Testis (tissue), 5 donors: ENCODE measurements at places on chromosomes 3 and 15. TPM values are rescaled to one million over a fixed set of nuclear protein-coding genes. Genes with fewer than 3 reads are reported as not detected.

The SLC9A9 gene
- polyA plus RNA-seq: 4.3 TPM

- no peak for DNase-seq
- no peaks in the 10 kb centered on the region for H3K4me1 ChIP-seq
- H3K27me3 ChIP-seq: no peaks in the 10 kb centered on the region
- H3K4me3 ChIP-seq: no peak overlapping the region
- H3K36me3 ChIP-seq: no peaks in the 10 kb centered on the region
Observed at GRCh38 chr15:35737441-35737840, 191.5 kb upstream of the DPH6 start.

DNA sequence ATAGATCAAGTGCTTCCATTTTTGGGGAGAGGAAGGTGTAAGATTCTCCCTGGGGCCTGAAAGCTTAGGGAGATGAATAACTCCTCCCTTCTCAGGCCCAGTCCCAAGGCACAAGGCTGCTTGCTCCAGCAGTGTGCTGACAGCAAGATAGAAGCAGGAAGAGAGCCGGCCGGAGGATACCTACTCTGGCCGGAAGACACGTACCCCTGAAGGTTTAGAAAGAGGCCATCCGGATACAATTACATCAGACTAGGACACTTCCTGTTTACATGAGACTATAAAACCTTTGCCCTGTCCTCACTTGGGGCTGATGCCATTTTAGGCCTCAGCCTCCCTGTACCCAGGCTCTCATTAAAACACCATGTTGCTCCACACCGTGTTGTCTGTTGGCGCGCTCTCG is 329.9 kb downstream of the SV2B start:
- no peak for DNase-seq
- no peaks in the 10 kb centered on the region for H3K36me3 ChIP-seq
- no peaks in the 10 kb centered on the region for H3K27me3 ChIP-seq
- no peak overlapping the region for H3K27ac ChIP-seq
- no peak overlapping the region for H3K4me3 ChIP-seq
- no peaks in the 10 kb centered on the region for H3K4me1 ChIP-seq

The XCR1 gene
- 0.34 TPM for polyA plus RNA-seq

GRCh38 chr3:117526470-117527079 is 817.0 kb downstream of the TUSC7 start:
- no peak overlapping the region for H3K27ac ChIP-seq
- no peaks in the 10 kb centered on the region for H3K36me3 ChIP-seq
- H3K4me1 ChIP-seq: peaks cover 5% of the 10 kb centered on the region
- H3K4me3 ChIP-seq: no peak overlapping the region
- H3K27me3 ChIP-seq: no peaks in the 10 kb centered on the region

DNA sequence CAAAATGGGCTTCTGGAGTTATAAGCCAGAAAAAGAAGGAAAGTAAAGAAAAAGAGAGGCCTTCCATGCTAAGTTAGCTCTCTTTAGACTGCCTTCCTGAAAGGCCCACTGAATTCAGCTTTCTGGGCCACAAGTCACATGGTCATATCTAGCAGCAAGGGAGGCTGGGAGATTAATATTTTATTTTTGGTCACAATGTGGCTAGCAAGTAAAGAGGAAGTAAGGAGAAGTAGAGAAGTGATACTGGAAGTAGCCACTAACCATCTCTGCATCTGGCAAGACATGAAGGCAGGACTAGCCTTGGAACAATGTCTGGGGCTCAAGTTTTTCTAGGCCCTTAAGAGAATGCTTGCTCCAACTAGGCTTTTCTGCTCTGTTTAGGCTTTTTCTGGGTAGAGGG is 81.8 kb upstream of the UBE2E1 start:
- no peak for DNase-seq
- H3K36me3 ChIP-seq: no peaks in the 10 kb centered on the region
- no peak overlapping the region for H3K27ac ChIP-seq
- H3K4me3 ChIP-seq: no peak overlapping the region
- peaks cover 3% of the 10 kb centered on the region for H3K4me1 ChIP-seq
- H3K27me3 ChIP-seq: no peaks in the 10 kb centered on the region

- H3K27me3 ChIP-seq: no peaks in the 10 kb centered on the region
- no peaks in the 10 kb centered on the region for H3K4me1 ChIP-seq
- H3K36me3 ChIP-seq: no peaks in the 10 kb centered on the region
- no peak for DNase-seq
Observed at GRCh38 chr3:60609446-60609845, 641.8 kb downstream of the FHIT start.

The CCR1 gene
- 4.9 TPM for polyA plus RNA-seq

DNA sequence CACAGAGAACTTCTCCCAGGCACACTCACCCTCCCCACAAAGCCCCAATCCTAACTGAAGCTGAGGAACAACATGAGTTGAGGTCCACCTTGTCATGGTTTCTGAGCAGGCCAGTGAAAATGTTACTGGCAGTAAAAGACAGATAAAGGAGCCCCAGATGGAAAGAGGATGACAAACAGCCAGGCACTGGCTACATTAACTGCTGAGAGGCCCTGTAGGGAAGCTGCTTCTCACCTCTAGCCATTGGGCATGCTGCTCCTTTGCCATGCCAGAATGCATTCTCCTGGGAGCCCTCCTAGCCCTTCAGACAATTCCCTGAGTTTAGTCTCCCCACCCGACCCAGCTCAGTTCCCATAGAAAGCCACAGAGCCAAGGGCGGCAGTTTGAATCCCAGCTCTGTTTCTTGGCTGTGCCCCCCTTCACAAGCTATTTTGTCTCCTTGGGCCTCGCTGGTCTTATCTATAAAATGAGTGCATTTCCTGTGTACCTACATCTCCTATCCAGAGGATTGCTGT is 60.5 kb downstream of the LMCD1 start:
- H3K27me3 ChIP-seq: no peaks in the 10 kb centered on the region
- H3K4me1 ChIP-seq: peaks cover 27% of the 10 kb centered on the region
- H3K36me3 ChIP-seq: no peaks in the 10 kb centered on the region
- H3K4me3 ChIP-seq: no peak overlapping the region
- peak overlapping the region; percentile 42 for H3K27ac ChIP-seq
- no peak for DNase-seq
